ENCODE measurements at places on chromosomes 1 and 21. TPM values are rescaled to one million over a fixed set of nuclear protein-coding genes. Genes with fewer than 3 reads are reported as not detected.

The MTARC1 gene
- not detected for total RNA-seq

The XCL2 gene
- not detected for total RNA-seq

The TIE1 gene
- 3.2 TPM for total RNA-seq

The UBASH3A gene
- total RNA-seq: not detected

The HAO2 gene
- not detected for total RNA-seq

The HPDL gene
- not detected for total RNA-seq

The ADGRB2 gene
- total RNA-seq: 11.3 TPM

The KRTAP23-1 gene
- not detected for total RNA-seq

The TMPRSS15 gene
- total RNA-seq: 0.12 TPM

The PROK1 gene
- not detected for total RNA-seq

The S100A3 gene
- total RNA-seq: 103 TPM

The ADAM30 gene
- total RNA-seq: not detected

The CD1B gene
- not detected for total RNA-seq

The C1orf56 gene
- 6.9 TPM for total RNA-seq

The SEC16B gene
- total RNA-seq: 0.19 TPM

The DNM3 gene
- 0.90 TPM for total RNA-seq

The IL24 gene
- not detected for total RNA-seq

The TBX19 gene
- 0.50 TPM for total RNA-seq

The TCP10L gene
- not detected for total RNA-seq

The NFASC gene
- 33.3 TPM for total RNA-seq
